Stomach (tissue), 19 donors: ENCODE measurements at places on chromosomes 4 and X.

GRCh38 chr4:153142700-153143438 lies 61.4 kb upstream of the TRIM2 start:
- peak; percentile 93 for DNase-seq

DNA sequence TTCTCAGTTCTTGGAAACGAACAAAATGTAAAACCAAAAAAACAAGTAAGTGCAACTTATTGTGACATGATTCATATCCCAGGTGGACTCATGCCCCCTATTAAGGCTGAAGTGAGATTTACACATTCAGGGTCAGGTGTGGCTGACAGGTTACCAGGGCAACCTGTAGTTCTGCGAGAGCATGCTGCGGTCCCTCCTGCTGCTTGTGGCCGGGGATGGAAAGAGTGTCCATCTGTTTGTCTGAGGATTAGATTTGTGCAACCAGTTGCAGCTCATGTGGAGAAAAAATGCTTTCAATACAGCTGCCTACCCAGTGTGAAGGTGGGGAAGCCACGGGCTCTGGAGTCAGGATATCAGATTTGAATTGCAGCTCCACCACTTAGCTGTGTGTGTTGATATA lies 78.8 kb downstream of the FAM184B start:
- DNase-seq = no peak

- no peak for DNase-seq
Observed at GRCh38 chrX:110409925-110410324, 51.3 kb downstream of the RTL9 start.

- DNase-seq = no peak
Observed at GRCh38 chr4:181938631-181939030, 304.6 kb upstream of the TENM3 start.

GRCh38 chr4:184471881-184472613 lies 2.3 kb downstream of the IRF2 start:
- DNase-seq = no peak

DNA sequence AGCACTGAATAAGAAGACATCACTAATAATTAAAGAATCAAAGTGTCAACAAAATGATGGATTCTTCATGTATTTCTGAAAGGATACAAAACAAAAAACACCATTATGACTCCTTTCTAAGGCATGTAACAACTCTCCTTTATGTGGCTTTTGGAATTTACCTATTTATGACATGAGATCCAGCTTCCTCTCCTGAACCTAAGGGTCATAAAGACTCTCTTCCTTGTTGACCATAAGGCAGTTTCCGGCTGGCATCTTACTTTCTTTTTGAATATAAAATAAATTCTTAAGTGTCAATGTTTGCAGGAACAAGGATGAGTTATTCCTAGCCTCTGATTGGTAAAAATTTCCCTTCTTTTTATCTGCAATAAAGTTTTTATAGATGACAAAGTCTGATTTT lies 111.1 kb upstream of the GRPR start:
- no peak for DNase-seq

GRCh38 chr4:14650127-14650526 lies 352.2 kb upstream of the CPEB2 start:
- DNase-seq = no peak

- DNase-seq = no peak
Observed at GRCh38 chr4:48212165-48212564, 57.5 kb downstream of the TEC start.

DNA sequence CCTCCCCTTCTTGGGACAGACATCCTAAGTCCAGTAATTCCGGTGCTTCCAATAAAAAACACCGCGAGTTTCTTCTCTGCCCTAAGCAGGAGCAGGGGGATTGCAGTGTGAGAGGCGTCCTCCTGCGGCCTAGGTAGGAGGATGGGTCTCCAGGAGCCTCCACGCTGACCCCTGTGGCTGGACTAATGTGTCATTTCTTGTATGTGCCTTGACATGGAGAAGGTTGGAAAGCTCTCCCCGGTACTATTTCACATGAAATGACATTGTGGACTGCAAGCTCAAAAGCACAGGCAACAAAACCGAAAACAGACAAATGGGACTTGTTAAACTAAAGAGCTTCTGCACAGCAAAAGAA lies 66.6 kb upstream of the ENPP6 start:
- no peak for DNase-seq

DNA sequence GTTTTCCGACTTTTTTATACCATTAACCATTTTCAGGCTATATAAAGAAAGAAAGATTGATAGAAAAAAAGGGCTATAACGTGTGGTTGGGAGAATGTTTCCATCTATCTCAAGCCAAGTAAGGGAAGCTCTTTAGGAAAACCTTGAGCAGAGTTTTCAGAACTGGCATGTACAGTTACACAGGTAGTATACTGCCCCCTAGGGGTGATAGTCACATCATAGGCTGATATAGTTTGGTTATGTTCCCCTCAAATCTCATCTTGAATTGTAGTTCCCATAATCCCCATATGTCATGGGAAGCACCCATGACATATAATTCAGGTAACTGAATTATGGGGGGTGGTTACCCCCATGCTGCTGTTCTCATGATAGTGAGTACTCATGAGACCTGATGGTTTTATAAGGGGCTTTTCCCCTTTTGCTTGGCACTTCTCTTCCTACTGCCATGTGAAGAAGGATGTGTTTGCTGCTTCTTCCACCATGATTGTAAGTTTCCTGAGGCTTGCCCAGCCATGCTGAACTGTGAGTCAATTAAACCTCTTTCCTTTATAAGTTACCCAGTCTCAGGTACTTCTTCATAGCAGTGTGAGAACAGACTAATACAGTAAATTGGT lies 186.8 kb downstream of the TMA16 start:
- peak; percentile 64 for DNase-seq

DNA sequence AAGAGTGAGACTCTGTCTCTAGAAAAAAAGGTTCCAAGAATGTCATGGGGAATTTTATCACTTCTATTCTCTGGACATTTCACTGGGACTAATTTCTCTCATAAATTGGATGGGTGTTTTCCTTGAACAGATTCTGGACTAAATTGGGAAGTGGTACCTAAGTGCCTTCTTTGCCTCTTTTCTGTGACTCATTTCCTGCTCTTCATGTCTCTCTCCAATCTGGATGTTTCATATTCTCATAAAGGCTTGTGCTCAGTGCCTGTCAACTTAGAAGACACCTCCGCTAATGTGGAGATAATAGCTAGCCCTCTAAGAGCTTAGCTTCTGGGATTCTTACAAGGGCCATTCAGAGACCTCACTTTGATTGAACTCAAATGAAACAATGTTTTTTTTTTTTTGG lies 38.0 kb upstream of the IGFBP7 start:
- DNase-seq = no peak

DNA sequence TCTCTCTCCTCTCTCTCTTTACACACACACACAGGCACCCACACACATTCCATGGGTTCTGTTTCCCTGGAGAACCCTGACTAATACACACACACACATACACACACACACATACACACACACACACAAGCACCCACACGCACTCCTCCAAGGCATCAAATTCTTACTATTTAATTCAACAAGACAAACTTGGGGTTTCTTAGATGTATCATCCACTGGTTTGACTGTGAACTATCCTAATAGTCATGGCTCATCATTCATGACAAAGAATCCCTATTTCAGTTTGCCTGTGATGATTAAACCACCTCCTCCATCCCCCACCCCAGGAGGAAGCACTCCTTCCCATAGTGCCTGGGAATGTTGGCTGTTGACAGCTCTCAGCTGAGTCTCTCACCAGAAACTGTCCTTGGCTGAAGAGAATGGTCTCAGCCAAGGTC lies 98.2 kb downstream of the USP46 start:
- DNase-seq = no peak

- DNase-seq = no peak
Observed at GRCh38 chr4:85039526-85039925, 73.0 kb upstream of the WDFY3 start.
